ENCODE measurements at places on chromosomes 5 and 9. TPM values are rescaled to one million over a fixed set of nuclear protein-coding genes. Genes with fewer than 3 reads are reported as not detected.

GRCh38 chr9:72431036-72431435 is 66.0 kb upstream of the ZFAND5 start:
- no peak for DNase-seq

DNA sequence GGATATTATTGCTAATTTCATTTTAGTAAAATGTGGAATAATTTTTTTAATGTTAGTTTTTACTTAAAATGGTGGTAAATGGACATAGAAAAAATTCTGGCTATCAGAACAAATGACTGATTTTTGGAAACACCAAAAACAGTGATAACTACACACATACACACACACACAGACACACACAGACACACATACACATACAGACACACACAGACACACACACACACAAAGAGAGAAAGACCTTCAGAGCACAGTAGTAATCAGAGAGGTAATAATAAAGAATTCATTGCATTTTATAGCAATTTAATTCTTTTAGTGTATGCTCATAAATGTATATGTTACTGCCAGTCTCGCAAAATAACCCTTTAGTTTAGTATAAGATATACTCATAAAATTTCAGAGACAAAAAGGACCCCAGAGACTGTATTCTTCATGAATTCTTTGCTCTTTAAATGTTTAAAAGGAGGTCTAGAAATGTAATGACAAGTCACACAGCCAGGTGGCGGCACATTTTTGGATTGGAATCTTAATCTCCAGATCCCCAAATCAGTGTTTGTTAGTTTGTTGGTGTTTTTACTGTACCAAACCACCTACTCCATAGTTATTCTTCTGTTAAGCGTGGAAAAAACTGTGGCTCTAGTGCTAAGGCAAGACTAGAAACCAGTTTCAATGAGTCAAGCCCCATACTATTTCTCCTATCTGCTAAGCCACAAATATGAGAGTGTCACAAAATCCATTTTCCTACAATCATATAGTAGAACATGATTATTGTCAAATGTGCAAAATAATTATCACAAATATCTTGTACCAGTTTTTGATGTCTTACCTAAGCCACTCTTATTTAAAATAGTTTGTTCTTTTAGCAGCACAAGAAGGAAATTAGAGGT is 109.9 kb downstream of the EDIL3 start:
- DNase-seq = peak; percentile 38

DNA sequence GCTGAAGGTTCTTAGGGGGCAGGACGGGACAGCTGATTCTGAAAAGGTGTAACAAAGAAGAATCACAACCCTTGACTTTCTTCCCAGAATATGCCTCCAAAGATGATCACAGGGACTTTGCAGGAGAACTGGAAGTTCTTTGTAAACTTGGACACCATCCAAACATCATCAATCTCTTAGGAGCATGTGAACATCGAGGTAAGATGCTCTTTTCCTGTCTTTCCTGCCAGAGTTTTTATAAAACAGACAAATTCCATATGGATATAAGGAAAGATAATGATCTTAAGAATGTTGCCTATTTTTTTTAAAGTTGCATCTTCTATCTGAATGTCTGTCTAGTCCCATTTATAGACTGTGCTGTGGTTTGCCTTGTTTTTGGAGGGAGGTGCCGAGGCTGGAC is 87.9 kb downstream of the EQTN start:
- DNase-seq = no peak

COL15A1 gene
- 0.15 TPM for polyA plus RNA-seq

All from A549 (cell line).